Forelimb muscle (tissue), 1 donor: ENCODE measurements at places on chromosomes 6 and 20.

DNA sequence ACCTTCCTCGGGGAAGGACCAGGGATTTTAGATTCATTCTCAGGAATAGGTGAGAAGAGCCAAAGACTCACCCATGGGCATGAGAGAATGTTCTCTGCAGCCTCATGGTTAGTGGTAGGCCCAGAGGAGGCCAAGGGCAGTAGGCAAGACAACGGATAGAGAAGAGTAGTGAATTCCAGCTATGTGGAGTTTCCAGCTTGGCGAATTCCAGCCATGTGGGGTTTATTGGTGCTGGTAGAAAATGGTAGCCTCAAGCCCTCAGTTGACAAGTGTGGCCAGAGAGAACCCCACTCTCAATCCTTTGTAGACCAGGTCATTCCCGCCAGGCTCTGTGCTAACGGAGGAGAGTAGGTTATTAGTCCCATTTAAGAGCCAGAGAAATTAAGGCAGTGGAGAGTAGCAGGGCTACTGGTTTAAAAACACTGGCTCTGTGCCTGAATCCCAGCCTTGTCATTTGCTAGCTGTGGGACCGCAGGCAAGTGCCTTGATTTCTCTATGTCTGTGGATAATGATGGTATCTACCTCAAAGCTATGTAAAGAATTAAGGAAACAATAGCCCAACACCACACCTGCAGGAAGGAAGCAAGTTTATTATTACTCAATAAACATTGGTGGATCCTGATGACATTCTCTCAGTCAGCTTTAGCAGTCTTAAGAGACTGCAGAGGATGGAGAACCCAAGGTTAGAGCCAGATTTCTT lies 2.0 kb upstream of the SLC9A8 start:
- no peak for DNase-seq

- DNase-seq, result no peak
Measured at GRCh38 chr6:35371494-35372262, 29.3 kb downstream of the PPARD start.

- DNase-seq, result no peak
Measured at GRCh38 chr20:50496773-50497385, 13.3 kb upstream of the PTPN1 start.

- DNase-seq, result no peak
Measured at GRCh38 chr6:25685896-25686295, 33.9 kb downstream of the SCGN start.

GRCh38 chr20:21812379-21812778 lies 106.9 kb downstream of the PAX1 start:
- DNase-seq, result no peak

- DNase-seq, result no peak
Measured at GRCh38 chr6:5164092-5164491, 79.0 kb downstream of the PPP1R3G start.

GRCh38 chr6:105596284-105596755 lies 193.4 kb upstream of the PREP start:
- no peak for DNase-seq

DNA sequence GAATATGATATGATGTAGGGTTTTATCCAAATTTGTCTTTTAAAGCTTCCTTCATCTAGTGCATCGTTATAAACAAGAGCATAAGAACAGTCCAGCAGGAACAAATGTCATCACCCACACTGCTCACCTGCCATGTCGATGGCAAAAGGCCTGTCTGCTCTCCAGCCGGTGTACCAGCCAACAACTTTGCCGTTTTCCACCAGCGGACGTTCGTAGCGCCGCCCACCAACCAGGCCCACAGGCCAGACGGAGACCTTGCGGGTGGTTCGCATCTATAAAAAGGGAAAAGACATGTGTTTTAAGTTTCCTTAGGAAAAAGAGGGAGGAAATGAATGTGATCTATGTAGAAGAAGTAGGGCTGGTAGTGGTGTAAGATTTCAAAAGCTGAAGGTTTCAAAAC lies 62.9 kb downstream of the B3GAT2 start:
- no peak for DNase-seq

DNA sequence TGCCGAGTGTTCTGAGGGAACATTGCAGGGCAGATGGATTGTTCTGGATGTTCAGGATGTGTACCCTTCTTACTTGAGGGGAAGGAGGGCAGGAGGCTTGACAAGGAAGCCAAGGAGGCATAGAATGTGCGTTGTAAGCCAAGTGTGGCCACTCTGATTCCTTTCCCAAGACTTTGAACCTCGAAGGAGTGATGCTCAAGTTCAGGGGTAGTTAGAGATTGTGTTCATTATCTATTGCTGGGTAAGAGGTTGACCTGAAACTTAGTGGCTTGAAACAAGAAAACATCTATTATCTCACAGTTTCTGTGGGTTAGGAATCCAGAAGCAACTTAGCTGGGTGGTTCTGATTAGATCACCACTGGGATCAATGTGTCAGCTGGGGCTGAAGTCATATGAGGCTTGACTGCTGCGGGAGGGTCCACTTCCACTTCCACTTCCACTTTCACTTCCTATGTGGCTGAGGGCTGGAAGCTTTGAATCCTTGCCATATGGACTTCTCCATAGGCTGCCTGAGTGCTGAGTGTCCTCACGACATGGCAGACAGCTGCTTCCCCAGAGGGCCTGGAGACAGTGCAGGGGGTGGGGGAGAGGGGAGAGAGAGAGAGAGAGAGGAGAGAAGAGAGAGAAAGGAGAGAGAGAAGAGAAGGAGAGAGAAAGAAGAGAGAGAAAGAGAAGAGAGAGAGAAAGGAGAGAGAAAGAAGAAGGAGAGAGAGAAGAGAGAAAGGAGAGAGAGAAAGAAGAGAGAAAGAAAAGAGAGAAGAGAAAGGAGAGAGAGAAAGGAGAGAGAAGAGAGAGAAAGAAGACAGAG lies 6.9 kb upstream of the CD40 start:
- DNase-seq, result no peak

GRCh38 chr6:13044390-13044789 lies 283.9 kb downstream of the TBC1D7 start:
- no peak for DNase-seq

DNA sequence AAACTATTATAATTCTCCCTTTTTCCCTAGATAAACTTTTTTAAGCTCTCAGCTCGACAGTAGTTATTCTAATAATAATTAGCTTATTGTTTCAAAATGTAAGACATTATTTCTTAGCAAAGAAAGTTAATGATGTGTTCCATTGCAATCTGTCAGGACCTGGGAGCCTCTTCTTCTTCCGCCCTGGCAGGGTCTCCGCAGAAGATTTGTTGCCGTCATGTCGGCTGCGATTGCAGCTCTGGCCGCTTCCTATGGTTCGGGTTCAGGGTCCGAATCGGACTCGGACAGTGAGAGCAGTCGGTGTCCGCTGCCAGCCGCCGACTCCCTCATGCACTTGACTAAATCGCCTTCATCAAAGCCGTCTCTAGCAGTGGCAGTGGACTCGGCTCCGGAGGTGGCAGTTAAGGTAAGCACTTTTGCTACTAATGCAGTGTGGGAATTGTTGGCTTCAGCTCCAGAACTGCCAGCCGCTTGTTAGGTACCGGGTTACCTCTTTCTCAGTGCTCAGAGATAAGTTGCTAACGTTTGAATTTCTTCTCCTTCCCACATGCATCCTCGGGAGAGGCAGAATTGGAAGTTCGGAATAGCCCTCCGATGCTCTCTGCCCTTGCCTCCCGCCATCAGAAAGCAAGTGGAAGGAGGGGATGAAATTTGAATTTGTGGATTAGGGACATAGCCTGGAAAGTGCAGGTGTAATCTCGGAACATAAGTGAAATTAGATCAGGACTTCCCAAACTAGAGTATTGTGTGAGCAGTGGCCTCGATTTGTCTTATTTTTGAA lies at the start of gene CDC40:
Gene CDC40 (plus strand): TSS at position 200 of the 781 bp plus-strand sequence. CDS start 18 bp downstream, at position 218.
- no peak for DNase-seq

- no peak for DNase-seq
Measured at GRCh38 chr6:33116841-33117711, 41.3 kb downstream of the HLA-DPB1 start.

GRCh38 chr6:29723666-29724588 lies 693 bp downstream of the HLA-F start:
- no peak for DNase-seq

DNA sequence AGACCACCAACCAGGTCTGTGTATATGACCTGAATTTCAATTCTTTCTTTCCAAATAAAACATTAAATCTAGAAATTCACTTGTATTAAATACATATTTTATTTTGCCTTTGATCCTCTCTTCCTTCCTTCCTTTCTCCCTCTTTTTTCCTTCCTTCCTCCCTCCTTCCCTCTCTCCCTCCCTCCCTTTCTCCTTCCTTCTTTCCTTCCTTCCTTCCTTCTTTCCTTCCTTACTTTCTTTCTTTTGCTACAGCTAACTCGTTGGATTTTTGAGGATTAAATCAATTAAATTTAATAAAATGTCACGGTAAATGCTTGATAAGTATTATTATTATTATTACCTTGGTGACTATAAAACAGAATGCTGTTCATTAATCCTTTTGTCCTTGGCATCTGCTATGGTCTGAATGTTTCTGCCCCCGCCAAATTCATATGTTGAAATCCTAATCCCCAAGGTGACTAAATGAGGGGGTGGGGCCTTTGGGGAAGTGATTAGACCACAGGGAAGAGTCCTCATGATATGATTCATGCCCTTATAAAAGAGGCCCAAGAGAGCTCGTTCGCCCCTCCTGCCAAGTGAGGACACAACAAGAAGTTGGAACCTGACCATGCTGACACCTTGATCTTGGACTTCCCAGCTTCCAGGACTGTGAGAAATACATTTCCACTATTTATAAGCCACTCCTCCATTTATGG lies 67.6 kb upstream of the BTBD3 start:
- no peak for DNase-seq

DNA sequence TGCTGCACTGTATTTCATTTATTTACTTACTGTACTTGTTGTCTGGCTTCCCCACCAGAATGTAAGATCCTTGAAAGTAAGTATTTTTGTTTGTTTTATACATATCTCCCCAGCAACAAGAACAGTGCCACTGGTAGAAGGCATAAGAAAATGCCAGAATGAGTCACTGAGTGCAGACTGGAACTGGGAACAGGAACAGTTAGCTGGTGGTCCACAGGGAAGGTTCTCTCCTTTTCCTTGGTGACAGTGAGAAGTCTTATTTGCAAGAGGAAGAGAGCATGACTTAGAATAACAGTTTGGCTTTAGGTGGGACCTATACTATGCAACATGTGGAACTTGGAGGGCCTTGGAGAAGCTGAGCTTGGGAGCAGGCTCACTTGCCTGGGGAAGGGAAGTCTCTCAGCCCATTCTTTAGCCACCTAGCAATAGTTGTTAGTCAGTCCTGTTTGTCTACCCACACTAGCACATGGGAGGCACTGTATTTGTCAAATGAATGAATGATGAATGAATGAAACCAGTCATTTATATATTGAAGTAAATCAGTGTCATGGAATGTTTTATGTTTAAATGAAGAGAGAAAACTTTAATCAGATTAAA lies 203.5 kb downstream of the KCNQ5 start:
- DNase-seq, result no peak

GRCh38 chr20:35939264-35939663 lies 15.0 kb downstream of the SCAND1 start:
- DNase-seq, result no peak

DNA sequence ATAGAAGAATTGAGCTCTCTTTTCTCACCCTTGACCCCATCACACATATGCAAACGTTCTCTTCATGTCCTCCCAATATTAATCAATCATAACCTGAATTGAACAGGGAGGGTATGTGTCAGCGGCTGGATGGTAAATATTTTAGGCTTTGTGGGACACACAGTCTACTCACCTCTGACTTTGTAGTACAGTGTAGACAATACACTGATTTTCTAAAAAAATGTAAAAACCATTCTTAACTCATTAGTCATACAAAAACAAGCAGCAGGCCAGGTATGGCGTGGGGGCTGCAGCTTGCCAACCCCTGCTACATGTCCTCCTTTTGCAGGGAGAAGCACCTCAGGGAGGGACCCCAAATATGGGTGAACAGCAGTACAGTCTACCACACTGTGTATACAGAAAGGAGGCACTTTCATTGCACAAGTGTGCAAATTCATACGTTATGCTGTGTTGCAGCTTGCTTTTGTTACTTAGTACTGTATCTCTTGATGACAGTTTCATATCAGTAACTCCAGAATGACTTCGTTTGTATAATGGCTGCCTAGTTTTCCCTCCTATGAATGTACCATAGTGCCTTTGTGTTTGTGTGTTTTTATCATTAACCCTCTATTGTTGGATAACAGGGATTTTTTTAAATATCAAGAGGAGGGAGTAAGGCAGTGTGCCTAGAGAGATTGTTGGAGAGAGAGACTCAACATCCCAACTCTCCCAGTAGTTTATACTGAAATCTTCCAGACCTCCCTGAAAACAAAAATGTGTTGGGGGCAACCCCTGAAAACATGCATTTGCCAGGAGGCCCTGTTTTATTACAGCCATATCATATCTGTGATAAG lies 214.3 kb downstream of the ZMYND8 start:
- DNase-seq, result no peak

DNA sequence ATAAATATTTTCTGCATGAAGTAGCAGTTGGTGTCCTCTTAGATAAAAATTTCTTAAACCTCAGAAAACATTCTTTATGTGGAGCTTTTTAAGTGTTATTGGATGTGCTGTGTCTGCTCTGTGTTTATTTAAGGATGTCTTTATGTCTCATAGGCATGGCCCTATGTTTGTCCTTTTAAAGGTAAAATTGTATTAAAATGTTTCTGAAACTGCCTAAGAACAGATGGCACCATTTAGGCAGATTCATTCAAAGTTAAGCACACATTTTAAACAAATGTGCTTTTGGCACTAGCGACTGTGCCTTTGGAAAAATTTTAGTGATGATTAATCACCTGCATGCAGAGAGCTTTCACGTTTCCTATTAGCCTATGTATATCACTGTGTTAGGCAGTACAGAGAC lies 125.2 kb downstream of the KIF6 start:
- DNase-seq, result no peak

- no peak for DNase-seq
Measured at GRCh38 chr6:137218473-137218916, 690 bp downstream of the IFNGR1 start.

DNA sequence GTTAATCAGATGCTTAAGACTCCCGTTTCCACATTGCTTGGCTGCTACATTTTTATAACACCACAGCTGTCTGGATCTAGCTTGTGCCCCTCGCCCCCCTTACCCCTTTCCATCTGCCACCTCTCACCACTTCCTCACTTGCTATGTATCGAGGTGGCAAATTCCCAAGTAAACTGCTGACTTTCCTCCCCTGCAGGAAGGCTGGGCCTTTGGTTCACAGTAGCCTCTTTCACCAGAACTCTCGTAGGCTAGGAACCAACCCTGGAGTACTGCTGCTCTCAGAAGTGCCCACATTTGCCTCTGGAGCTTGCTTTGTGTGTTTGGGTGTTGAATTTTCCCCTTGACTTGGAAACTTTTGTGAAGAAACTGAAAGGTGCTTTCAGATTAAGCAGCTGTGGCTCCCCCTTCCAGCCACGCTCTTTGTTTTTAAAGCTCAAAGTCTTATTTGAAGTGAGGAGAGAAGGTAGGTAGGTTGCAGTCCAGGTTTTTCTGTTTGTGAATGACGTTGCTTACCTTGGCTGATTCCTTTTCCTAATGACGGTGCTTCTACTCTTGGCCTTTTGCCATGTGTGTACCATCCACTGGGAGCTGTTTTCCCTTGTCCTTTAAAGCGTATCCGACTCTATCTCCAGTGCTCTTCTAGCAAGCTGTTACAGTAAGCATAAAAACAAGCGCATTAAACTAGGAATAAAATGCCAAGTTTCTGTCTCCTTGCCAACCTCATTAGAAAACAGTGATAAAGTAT lies 90.4 kb downstream of the CARMIL1 start:
- DNase-seq, result no peak
